ENCODE measurements at places on chromosomes 6 and 20.

- no peak overlapping the region for H3K4me3 ChIP-seq
- H3K4me1 ChIP-seq = peaks cover 20% of the 10 kb centered on the region
- no peaks in the 10 kb centered on the region for H3K36me3 ChIP-seq
- no peak for DNase-seq
Measured at GRCh38 chr20:53826597-53827291, 233.1 kb upstream of the ZNF217 start.

GRCh38 chr6:37139230-37139962 is 30.6 kb upstream of the PIM1 start:
- H3K27me3 ChIP-seq = no peaks in the 10 kb centered on the region
- H3K27ac ChIP-seq = peak overlapping the region; percentile 33
- no peaks in the 10 kb centered on the region for H3K36me3 ChIP-seq

DNA sequence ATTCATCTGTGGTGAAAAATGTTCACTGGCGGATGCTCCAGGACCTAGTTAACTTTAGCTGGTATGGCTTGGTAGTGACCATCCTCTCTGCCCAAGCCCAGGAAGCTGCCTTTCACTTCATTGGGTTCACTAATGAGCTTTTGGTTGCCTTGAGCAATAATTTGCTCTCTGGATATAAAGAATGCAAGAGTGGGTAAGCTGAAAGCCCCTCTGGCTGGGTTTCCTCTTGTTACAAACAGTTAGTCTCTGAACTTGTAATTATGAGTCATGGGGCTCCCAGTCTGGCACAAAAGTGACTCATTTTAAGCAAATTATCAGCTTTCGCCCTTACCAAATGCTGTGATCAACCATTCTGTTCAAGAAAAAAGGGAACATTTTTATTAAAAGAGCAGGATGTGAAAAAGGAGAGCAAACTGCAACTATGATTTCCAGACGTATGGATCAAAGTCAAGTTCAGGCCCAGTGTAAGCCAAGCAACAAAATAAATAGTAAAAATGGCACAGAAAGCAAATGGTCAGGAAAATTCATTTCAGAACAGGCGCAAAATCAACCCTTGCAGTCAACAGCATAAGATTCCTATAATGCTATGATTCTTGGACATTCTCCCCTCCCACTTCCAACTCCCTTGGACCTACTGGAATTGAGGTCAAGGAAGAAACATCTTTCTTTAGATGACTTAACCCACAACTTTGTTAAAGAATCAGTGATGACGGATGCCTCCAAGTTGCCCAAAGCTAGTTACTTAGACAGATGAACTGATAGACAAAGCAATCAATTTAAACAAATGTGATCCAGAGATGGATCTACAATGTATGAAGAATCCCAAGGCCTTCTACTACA is 130.0 kb upstream of the KCNK16 start:
- no peak for DNase-seq
- no peak overlapping the region for H3K27ac ChIP-seq
- no peak overlapping the region for H3K4me3 ChIP-seq
- no peaks in the 10 kb centered on the region for H3K4me1 ChIP-seq
- no peaks in the 10 kb centered on the region for H3K36me3 ChIP-seq

- DNase-seq = no peak
- no peaks in the 10 kb centered on the region for H3K27me3 ChIP-seq
- no peaks in the 10 kb centered on the region for H3K36me3 ChIP-seq
- H3K4me1 ChIP-seq = peaks cover 14% of the 10 kb centered on the region
- H3K4me3 ChIP-seq = no peak overlapping the region
- no peak overlapping the region for H3K27ac ChIP-seq
Measured at GRCh38 chr20:1308067-1308701, 20.8 kb downstream of the SDCBP2 start.

GRCh38 chr6:129623008-129623732 is 86.8 kb downstream of the ARHGAP18 start:
- H3K27ac ChIP-seq = no peak overlapping the region
- no peaks in the 10 kb centered on the region for H3K27me3 ChIP-seq
- no peaks in the 10 kb centered on the region for H3K36me3 ChIP-seq
- no peaks in the 10 kb centered on the region for H3K4me1 ChIP-seq
- no peak overlapping the region for H3K4me3 ChIP-seq

- no peaks in the 10 kb centered on the region for H3K27me3 ChIP-seq
- no peak for DNase-seq
- H3K4me1 ChIP-seq = no peaks in the 10 kb centered on the region
Measured at GRCh38 chr6:25089442-25089841, 153.7 kb upstream of the RIPOR2 start.

DNA sequence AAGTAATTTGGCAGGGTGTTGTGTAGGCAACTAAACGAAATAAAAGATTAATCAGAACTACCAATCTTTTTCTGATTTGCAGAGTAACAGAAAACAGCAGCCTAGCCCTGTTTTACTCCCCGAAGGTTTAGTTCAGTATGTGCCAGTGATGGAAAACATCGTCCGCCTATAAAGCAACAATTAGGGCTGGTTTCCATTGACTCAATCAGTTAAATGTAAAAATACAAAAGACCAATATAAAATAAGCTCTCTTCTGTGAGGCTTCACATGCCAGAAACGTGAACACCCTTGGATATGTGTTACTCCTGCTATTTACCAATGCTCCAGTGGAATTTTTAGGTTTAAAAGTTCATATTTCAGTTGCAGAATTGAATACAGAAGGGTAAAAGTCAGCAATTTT is 210.5 kb upstream of the RSPO3 start:
- no peaks in the 10 kb centered on the region for H3K36me3 ChIP-seq
- no peak overlapping the region for H3K4me3 ChIP-seq
- DNase-seq = no peak
- H3K27me3 ChIP-seq = no peaks in the 10 kb centered on the region
- H3K4me1 ChIP-seq = no peaks in the 10 kb centered on the region
- no peak overlapping the region for H3K27ac ChIP-seq

DNA sequence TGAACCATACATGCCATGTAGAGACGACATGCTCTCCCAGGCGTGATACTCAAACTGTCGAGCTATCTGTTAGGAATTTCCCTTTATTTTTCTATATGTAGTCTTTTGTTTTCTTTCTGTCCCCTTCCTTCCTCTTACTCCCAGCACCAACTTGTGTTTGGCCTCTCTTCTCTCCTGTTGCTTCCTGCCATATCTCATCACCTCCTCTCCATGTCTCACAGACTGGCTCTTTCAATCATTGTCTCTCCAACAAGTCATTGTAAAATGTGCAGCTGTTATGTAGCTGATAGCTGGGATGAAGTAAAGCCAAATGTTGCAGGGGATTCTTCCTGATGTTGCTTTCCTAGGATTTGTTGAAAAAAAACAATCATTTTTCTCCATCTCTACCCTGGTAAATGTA is 234.5 kb downstream of the TMEM242 start:
- no peak overlapping the region for H3K4me3 ChIP-seq
- H3K4me1 ChIP-seq = peaks cover 22% of the 10 kb centered on the region
- H3K36me3 ChIP-seq = peaks cover 34% of the 10 kb centered on the region
- DNase-seq = no peak
- H3K27me3 ChIP-seq = no peaks in the 10 kb centered on the region

DNA sequence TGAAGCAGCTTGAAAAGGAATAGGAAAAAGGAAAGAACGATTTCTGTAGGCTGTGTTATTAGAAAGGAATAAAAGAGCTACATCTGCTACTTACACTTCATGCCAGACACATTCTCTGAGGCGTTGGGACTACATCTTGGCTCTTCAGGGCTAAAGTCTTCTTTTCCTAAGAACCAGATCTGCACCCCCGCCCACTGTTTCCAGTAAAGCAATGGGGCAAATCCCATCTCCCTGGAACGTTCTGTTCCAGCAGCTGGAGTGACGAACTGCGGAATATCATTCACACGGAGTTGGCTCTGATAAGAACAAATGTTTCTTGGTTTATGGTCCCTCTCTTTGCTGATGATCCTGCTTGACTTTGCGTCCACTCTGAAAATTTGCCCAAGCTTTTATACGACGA is 26.9 kb downstream of the FAM50B start:
- H3K27ac ChIP-seq = no peak overlapping the region
- H3K4me3 ChIP-seq = no peak overlapping the region

DNA sequence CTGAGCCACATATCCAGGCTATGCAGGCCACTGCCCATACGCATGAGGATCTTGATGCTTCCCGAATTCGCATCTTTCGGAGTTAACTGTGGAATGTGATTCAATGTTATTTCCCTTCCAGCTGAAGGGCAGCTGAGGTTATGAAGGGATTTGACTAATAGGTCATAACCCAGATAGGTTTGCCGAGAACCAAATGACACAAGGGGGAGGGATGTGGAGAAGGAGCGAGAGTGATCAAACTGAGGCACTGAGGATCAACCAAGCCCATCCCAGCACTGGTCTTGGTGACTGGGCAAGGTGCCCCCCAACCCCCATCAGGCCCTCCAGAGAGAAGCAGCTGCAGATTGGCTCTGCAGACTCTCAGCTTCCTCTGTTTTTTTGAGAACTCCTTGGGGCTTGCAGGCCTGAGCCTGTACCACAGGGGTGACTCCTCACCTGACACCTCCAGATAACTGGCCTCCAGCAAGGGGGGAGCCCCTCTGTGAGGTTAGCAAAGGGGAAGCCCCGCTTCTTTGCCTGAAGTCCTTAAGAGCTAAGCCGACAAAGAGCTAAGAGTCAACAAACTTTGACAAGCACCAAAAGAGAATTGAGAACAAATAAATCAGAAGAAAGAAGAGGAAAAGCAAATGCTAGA is 185.9 kb downstream of the PDE7B start:
- DNase-seq = peak; percentile 4
- no peak overlapping the region for H3K27ac ChIP-seq
- no peaks in the 10 kb centered on the region for H3K36me3 ChIP-seq
- H3K4me3 ChIP-seq = no peak overlapping the region
- H3K27me3 ChIP-seq = no peaks in the 10 kb centered on the region

DNA sequence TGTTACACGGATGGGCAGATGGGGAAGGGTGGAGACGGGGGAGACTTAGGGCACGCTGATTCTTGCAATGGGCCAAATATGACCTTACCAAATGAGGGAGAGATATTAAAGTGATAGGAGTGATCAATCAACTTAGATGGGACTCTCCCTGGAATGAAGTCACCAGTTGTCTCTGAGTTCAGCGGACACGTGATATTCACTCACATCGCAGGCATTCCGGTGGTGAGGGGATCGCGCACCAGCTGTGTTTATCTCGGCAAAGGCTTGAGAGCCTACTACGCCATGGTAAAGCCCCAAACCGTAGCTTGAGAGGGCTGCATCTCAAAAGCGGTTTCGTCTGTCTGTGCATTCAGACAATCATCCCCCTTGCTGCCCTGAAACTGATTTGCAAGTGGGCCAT is 5.5 kb downstream of the BMP7 start:
- no peak overlapping the region for H3K27ac ChIP-seq
- peaks cover 6% of the 10 kb centered on the region for H3K36me3 ChIP-seq
- DNase-seq = no peak
- H3K4me3 ChIP-seq = no peak overlapping the region
- H3K27me3 ChIP-seq = no peaks in the 10 kb centered on the region
- H3K4me1 ChIP-seq = peaks cover 49% of the 10 kb centered on the region

DNA sequence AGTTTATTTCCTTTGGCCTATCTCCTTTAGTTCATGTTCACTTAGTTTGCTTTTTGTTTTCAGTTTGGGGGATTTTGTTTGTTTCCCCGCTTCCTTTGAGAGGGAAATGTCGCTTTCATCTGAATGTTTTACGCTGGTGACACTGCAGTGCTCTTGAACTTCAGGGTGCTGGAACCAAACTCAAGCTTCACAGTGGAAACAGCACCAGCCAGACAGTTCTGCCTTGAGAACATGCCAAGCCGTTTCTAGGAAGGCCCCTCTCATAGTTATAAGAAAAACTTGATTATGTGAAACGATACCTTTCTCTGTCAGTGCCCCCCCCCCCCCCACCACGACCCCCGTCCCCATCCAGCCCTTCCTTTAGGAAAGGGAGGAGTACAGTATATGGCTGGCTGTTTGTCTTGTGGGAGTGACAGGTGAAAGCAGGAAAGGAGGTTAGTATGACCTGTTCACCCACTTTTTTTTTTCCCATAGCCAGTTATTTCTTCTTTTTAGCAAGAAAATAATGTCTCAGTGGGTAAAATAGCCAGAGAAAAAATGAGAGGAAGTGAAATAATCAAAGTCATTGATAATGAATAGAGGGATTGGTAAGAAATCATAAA is 130.1 kb downstream of the LRRC1 start:
- DNase-seq = no peak
- H3K27ac ChIP-seq = no peak overlapping the region
- H3K36me3 ChIP-seq = peaks cover 2% of the 10 kb centered on the region
- no peak overlapping the region for H3K4me3 ChIP-seq
- no peaks in the 10 kb centered on the region for H3K27me3 ChIP-seq
- H3K4me1 ChIP-seq = peaks cover 6% of the 10 kb centered on the region

DNA sequence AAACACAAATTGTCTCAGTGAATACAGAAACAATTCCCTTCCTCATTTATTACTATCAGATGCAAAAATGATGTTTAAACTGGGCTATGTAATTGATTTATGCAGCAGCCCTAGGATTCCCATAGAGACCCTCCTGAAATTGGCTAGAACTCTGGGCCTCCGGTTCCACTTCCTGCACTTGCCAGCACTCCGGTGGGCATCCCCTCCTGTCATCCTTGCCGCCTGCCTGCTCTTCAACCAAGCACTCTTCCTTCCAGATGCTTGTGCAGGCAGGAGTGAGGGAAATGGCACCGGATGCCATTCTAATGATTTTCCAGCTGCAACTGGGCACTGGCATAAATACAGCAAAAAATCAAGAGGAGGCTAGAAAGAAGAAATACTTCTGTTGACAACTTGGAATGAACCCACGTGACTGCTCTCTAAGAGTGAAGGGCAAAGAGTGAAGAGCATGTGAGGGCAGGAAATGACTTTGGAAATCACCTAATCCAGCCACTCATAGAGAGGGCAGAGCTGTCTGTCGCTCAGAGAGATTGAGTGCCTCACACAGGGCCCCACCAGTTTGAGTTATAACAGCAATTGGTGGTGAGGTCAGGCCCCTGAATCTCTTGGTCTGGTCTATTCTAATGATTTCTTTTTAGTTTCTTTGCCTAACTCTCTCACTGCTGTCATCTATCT is 3.7 kb upstream of the NEDD9 start:
- no peak overlapping the region for H3K4me3 ChIP-seq
- H3K4me1 ChIP-seq = peaks cover 18% of the 10 kb centered on the region
- no peak for DNase-seq
- H3K36me3 ChIP-seq = no peaks in the 10 kb centered on the region
- no peaks in the 10 kb centered on the region for H3K27me3 ChIP-seq

Data from neuronal stem cell (in vitro differentiated cells).